ENCODE measurements at places on chromosomes 3 and 15. TPM values are rescaled to one million over a fixed set of nuclear protein-coding genes. Genes with fewer than 3 reads are reported as not detected.

PLCB2 gene
- 1.7 TPM for total RNA-seq

LIPH gene
- total RNA-seq, result 6.4 TPM

KLHDC8B gene
- total RNA-seq, result 30.2 TPM

C3orf85 gene
- total RNA-seq, result not detected

NCK1 gene
- total RNA-seq, result 48.6 TPM

IL5RA gene
- not detected for total RNA-seq

SLC28A2 gene
- not detected for total RNA-seq

NIT2 gene
- total RNA-seq, result 44.9 TPM

FEZF2 gene
- total RNA-seq, result not detected

TIMP4 gene
- total RNA-seq, result 2.9 TPM

- H3K36me3 ChIP-seq, result no peaks in the 10 kb centered on the region
- H3K4me3 ChIP-seq, result no peak overlapping the region
- H3K4me1 ChIP-seq, result no peaks in the 10 kb centered on the region
Observed at GRCh38 chr3:120033596-120033995, 60.7 kb downstream of the GSK3B start.

DNA sequence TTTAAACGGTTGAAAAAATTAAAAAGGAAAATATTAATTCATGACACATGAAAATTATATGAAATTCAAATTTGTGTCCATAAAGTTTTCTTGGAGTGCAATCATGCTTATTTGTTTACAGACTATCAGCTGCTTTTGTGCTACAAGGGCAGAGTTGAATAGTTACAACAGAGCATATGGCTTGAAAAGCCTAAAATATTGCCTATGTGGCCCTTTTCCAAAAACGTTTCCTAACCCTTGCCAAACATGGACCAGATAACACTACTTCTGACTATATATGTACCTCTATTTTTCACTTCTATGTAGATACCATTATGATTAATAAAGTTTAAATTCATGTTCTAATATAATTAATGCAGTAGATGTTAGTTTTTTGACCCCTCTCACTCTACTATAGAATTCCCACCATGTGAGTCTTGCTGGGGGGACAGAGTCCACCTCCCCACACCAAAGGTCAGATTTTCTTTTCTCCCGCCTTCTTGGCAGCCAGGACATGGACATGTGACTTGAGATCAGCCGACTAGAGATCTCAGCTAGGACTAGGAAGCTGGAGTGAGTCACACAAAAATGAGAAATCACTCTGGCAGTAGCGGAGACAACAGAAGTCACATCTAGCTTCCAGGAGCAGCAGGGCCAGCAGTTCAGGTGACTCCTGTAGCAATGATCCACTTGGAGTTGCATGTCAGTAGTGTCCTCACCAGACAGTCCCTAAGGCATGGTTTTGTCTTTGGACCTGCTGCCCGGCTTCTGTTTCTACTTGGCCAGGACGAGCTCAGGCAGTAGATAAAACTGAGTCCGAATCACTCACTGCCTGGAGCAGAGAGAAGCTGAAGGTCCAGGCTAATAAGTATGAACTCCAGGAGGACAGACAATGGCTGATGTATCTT, 22.4 kb downstream of the CIAO2A start:
- H3K4me1 ChIP-seq, result peaks cover 14% of the 10 kb centered on the region
- H3K27me3 ChIP-seq, result no peaks in the 10 kb centered on the region
- DNase-seq, result peak; percentile 80
- H3K27ac ChIP-seq, result peak overlapping the region; percentile 26
- peaks cover 4% of the 10 kb centered on the region for H3K36me3 ChIP-seq

- peaks cover 17% of the 10 kb centered on the region for H3K4me1 ChIP-seq
- peak overlapping the region; percentile 72 for H3K27ac ChIP-seq
Observed at GRCh38 chr15:78322724-78323521, 17.2 kb upstream of the CRABP1 start.

GRCh38 chr15:19984101-19984500, 557.5 kb downstream of the GOLGA6L6 start:
- H3K36me3 ChIP-seq, result no peaks in the 10 kb centered on the region
- H3K27me3 ChIP-seq, result no peaks in the 10 kb centered on the region
- H3K4me3 ChIP-seq, result no peak overlapping the region
- no peak for DNase-seq
- H3K4me1 ChIP-seq, result no peaks in the 10 kb centered on the region
- H3K27ac ChIP-seq, result no peak overlapping the region

GRCh38 chr3:4350789-4351163, 47.6 kb downstream of the SETMAR start:
- peaks cover 8% of the 10 kb centered on the region for H3K4me1 ChIP-seq
- H3K4me3 ChIP-seq, result peak overlapping the region; percentile 41
- DNase-seq, result peak; percentile 55
- H3K27me3 ChIP-seq, result no peaks in the 10 kb centered on the region
- H3K36me3 ChIP-seq, result no peaks in the 10 kb centered on the region
- peak overlapping the region; percentile 70 for H3K27ac ChIP-seq

- no peak overlapping the region for H3K4me3 ChIP-seq
- no peaks in the 10 kb centered on the region for H3K36me3 ChIP-seq
- peak overlapping the region; percentile 40 for H3K27ac ChIP-seq
Observed at GRCh38 chr3:190003681-190004123, 117.0 kb downstream of the P3H2 start.

DNA sequence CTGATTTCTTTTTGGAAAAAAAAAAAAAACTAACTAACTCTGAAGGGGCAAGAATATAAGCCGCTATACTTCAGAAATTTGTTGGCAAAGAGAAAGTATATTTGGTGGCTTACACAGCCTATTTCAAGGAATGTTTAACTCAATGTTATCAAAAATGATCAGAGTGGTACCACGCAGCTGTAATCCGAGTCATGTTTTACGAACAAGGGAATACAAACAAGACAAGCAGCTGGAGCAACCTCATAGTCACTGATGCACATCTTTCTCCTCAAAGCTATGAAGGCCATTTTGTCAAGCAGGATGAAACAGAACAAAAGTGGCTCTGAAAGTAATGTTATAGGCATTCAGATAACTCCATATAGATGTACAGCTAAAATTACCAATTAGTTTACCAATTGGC, 81.2 kb downstream of the SCAPER start:
- DNase-seq, result peak; percentile 4
- H3K27ac ChIP-seq, result no peak overlapping the region
- no peaks in the 10 kb centered on the region for H3K4me1 ChIP-seq

GRCh38 chr3:52117537-52117936, 36.7 kb downstream of the POC1A start:
- no peak overlapping the region for H3K27ac ChIP-seq
- H3K4me1 ChIP-seq, result peaks cover 5% of the 10 kb centered on the region
- no peaks in the 10 kb centered on the region for H3K36me3 ChIP-seq
- H3K4me3 ChIP-seq, result no peak overlapping the region
- no peak for DNase-seq

DNA sequence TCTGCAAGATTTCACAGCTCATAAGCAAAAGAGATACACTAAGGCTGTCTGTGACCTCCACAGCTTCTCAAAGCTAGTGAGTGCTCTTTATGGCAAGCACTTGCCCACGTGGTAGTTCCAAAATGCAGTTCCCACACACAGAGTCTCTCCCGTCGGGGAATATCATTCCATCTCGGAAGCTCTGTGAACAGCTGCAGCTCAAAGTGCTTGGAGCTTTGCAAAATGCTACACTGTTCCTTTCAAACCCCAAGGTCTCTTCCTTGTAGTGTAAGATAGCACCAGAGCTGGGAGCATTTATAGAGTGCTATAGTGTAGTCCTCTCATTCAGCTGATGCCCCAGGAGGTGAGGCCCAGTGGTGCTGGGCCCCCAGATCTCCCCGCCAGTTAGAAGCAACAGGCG, 36.1 kb downstream of the ST6GAL1 start:
- no peak for DNase-seq
- H3K4me3 ChIP-seq, result no peak overlapping the region
- peaks cover 8% of the 10 kb centered on the region for H3K4me1 ChIP-seq
- H3K27me3 ChIP-seq, result no peaks in the 10 kb centered on the region
- no peaks in the 10 kb centered on the region for H3K36me3 ChIP-seq

GRCh38 chr15:43105077-43105736, 631 bp downstream of the UBR1 start:
- H3K4me3 ChIP-seq, result peak overlapping the region; percentile 97
- no peak for DNase-seq
- no peaks in the 10 kb centered on the region for H3K27me3 ChIP-seq
- peaks cover 8% of the 10 kb centered on the region for H3K36me3 ChIP-seq
- peaks cover 8% of the 10 kb centered on the region for H3K4me1 ChIP-seq

- H3K27me3 ChIP-seq, result no peaks in the 10 kb centered on the region
- no peak overlapping the region for H3K27ac ChIP-seq
- peak; percentile 32 for DNase-seq
- H3K4me3 ChIP-seq, result no peak overlapping the region
- H3K4me1 ChIP-seq, result peaks cover 30% of the 10 kb centered on the region
Observed at GRCh38 chr3:50324351-50325112, 2.0 kb upstream of the HYAL2 start.

GRCh38 chr3:42814914-42815507, 5.8 kb downstream of the ACKR2 start:
- H3K4me3 ChIP-seq, result no peak overlapping the region
- no peaks in the 10 kb centered on the region for H3K4me1 ChIP-seq
- H3K27ac ChIP-seq, result no peak overlapping the region
- H3K27me3 ChIP-seq, result no peaks in the 10 kb centered on the region

- H3K36me3 ChIP-seq, result no peaks in the 10 kb centered on the region
- no peaks in the 10 kb centered on the region for H3K27me3 ChIP-seq
- H3K4me3 ChIP-seq, result no peak overlapping the region
Observed at GRCh38 chr15:87672309-87673288, 583.9 kb downstream of the NTRK3 start.

- H3K4me1 ChIP-seq, result no peaks in the 10 kb centered on the region
- no peaks in the 10 kb centered on the region for H3K36me3 ChIP-seq
- no peaks in the 10 kb centered on the region for H3K27me3 ChIP-seq
- no peak overlapping the region for H3K27ac ChIP-seq
Observed at GRCh38 chr3:154615471-154615870, 185.5 kb upstream of the GPR149 start.

- H3K4me3 ChIP-seq, result no peak overlapping the region
- H3K4me1 ChIP-seq, result no peaks in the 10 kb centered on the region
- H3K27me3 ChIP-seq, result no peaks in the 10 kb centered on the region
- H3K27ac ChIP-seq, result no peak overlapping the region
- DNase-seq, result no peak
Observed at GRCh38 chr3:67831262-67831661, 176.8 kb upstream of the SUCLG2 start.

DNA sequence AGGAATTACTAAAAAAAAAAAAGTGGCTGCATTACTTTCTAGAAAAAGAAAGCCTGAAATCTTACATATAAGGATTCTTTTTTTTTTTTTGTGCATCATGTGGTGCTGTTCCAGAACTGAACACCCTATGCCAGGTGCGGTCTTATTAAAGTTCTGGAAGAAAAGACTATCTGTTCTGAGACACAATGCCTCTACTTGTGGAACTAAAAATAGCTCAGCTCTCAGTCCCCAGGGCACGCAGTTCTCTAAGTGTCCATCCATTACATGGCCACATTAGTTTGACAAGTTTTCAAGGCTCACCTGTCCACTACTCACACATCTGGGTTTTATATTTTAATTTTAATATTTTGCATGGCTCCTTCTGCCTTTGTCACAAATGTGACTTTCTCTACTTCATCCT, 126.6 kb upstream of the ADAMTS9 start:
- H3K4me3 ChIP-seq, result no peak overlapping the region
- no peaks in the 10 kb centered on the region for H3K36me3 ChIP-seq
- no peaks in the 10 kb centered on the region for H3K4me1 ChIP-seq
- DNase-seq, result no peak
- no peaks in the 10 kb centered on the region for H3K27me3 ChIP-seq

GRCh38 chr15:50119063-50120040, at the start of gene ATP8B4:
TSS of gene ATP8B4 (minus strand) at chr15:50119233. CDS start at chr15:50106966, 12,267 bp downstream.
- H3K27ac ChIP-seq, result no peak within 1 kb of the TSS
- no peaks in the 10 kb centered on the region for H3K4me1 ChIP-seq
- DNase-seq, result no peak
- H3K27me3 ChIP-seq, result no peaks in the 10 kb centered on the region
- no peaks in the 10 kb centered on the region for H3K36me3 ChIP-seq
- no peak within 1 kb of the TSS for H3K4me3 ChIP-seq

DNA sequence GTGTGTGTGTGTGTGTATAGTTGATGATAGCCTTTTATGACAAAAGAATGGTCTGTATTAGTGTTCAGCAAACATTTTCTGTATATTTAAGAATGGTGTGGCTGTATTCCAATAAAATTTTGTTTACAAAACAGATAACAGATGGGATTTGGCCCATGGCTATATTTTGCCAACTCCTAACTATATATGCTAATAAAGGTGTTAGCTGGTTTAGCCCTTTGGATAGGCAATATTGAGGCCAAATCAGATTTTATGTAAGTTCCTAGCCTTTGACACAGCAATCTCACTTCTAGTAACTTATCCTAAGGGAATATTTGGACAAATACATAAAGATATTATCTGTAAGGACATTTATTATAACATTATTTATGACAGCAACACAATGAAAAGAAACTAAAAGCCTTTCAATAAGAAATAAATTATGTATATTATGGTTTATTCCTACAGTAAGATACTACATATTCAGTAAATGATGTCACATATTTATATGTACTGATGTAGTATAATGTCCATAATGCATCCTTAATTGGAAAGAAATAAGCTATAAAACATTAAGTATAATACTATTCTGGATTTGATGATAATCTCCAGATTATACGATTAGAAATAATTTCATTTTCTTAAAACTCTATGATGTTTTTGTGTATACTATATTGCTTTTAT, 264.0 kb downstream of the RBMS3 start:
- no peaks in the 10 kb centered on the region for H3K4me1 ChIP-seq
- peaks cover 3% of the 10 kb centered on the region for H3K36me3 ChIP-seq
- no peak overlapping the region for H3K4me3 ChIP-seq
- H3K27me3 ChIP-seq, result no peaks in the 10 kb centered on the region

DNA sequence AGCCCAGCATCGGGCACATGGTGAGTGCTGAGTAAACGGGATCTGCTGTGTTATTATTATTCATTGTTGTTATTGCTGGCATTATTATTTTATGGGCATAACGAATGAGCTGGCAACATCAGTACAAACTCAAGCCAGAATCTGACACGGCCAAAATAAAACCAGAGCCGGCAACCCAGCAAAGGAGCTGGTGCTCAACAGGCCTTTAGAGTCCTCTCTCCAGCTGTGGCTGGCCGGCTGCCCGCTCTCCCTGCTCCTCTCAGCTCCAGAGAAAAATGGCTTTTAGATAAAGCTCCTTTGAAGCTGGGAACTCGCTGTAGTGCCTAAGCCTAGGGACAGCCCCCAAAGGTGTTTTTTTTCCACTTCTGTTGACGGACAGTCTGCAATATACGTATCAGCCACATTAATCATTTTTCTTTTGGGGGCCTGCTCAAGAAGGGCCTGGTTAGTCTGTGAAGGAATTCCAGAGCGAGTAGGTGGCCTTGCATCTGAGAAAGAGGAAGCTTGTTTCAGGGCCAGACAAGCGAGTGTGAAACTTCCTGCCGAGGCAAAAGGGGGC, 193.9 kb upstream of the UBE2E1 start:
- DNase-seq, result peak; percentile 76
- H3K4me3 ChIP-seq, result no peak overlapping the region
- H3K36me3 ChIP-seq, result no peaks in the 10 kb centered on the region
- H3K27me3 ChIP-seq, result no peaks in the 10 kb centered on the region
- H3K4me1 ChIP-seq, result peaks cover 12% of the 10 kb centered on the region

- H3K36me3 ChIP-seq, result no peaks in the 10 kb centered on the region
- H3K27me3 ChIP-seq, result no peaks in the 10 kb centered on the region
- H3K27ac ChIP-seq, result no peak overlapping the region
- no peaks in the 10 kb centered on the region for H3K4me1 ChIP-seq
Observed at GRCh38 chr3:83524901-83525300, 1433.9 kb upstream of the CADM2 start.
